Nephron progenitor cell (in vitro differentiated cells): ENCODE measurements at places on chromosomes 6 and 20.

DNA sequence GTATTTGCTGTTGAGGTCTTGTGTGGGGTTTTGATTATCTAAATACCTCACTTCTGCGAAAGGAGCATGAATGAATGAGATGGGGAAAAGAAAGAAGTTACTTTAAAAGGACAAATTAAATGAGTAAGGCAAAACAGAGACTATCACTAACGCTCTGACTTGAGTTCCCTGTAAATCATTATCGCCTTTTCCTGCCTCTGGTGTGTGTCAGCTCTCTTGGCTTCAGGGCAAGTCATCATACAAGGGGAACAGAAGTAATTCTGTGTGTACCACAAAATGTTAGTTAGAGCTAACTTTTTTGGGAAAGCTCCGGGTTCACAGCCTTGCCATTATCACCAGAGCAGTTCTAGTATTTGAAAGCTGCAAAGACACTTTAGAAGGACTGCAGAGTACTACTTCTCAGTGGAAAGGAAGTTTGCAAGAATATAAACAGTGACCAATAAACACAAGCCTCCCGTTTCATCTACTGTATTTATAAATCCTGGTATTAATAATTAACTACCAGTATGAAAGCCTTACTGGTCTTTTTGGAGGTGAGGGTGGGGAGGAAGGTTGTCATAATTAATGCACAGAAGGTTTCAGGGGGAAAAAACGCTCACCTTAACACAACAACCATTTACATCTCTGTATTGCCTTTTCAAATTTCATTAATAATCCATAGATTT, 1.2 kb downstream of the DZANK1 start:
- H3K27me3 ChIP-seq: peaks cover 7% of the 10 kb centered on the region
- H3K4me1 ChIP-seq: peaks cover 39% of the 10 kb centered on the region
- H3K36me3 ChIP-seq: no peaks in the 10 kb centered on the region
- no peak for DNase-seq

GRCh38 chr20:18496042-18496441, 983 bp downstream of the RBBP9 start:
- H3K4me1 ChIP-seq: peaks cover 18% of the 10 kb centered on the region
- H3K27ac ChIP-seq: no peak overlapping the region
- no peak for DNase-seq
- H3K27me3 ChIP-seq: peaks cover 4% of the 10 kb centered on the region
- H3K4me3 ChIP-seq: peak overlapping the region; percentile 97
- H3K36me3 ChIP-seq: peaks cover 21% of the 10 kb centered on the region

- DNase-seq: no peak
- H3K27ac ChIP-seq: no peak overlapping the region
- H3K27me3 ChIP-seq: no peaks in the 10 kb centered on the region
- no peak overlapping the region for H3K4me3 ChIP-seq
Observed at GRCh38 chr6:91185072-91185471, 598.2 kb upstream of the MAP3K7 start.

- DNase-seq: no peak
- H3K4me1 ChIP-seq: peaks cover 34% of the 10 kb centered on the region
- no peak overlapping the region for H3K27ac ChIP-seq
- H3K27me3 ChIP-seq: peaks cover 2% of the 10 kb centered on the region
Observed at GRCh38 chr6:166584155-166584554, 2.3 kb downstream of the RAMACL start.

GRCh38 chr20:53344891-53345290, 248.7 kb downstream of the ZNF217 start:
- H3K4me3 ChIP-seq: no peak overlapping the region
- H3K27me3 ChIP-seq: peaks cover 2% of the 10 kb centered on the region
- DNase-seq: no peak
- peak overlapping the region; percentile 73 for H3K27ac ChIP-seq
- peaks cover 7% of the 10 kb centered on the region for H3K4me1 ChIP-seq
- H3K36me3 ChIP-seq: peaks cover 39% of the 10 kb centered on the region

GRCh38 chr6:44859901-44860410, 468.2 kb upstream of the RUNX2 start:
- H3K27ac ChIP-seq: no peak overlapping the region
- no peak for DNase-seq
- H3K36me3 ChIP-seq: peaks cover 21% of the 10 kb centered on the region
- H3K4me1 ChIP-seq: peaks cover 6% of the 10 kb centered on the region
- no peak overlapping the region for H3K4me3 ChIP-seq

DNA sequence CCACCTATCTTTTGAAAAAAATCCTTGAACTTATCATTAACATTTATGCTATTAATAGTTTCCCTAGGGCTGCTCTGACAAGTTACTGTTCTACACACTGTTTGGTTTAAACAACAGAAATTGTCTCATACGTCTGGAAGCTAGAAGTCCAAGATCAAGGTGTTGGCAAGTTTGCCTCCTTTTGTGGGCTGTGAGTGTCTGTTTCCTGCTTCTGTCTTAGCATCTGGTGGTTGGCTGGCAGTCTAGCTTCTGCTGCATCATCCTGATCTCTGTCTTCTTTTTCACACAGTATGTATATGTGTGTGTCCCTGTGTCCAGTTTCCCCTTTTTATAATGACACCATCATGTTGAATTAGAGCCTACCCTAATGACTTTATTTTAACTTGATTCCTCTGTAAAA, 154.8 kb downstream of the RPS12 start:
- peaks cover 33% of the 10 kb centered on the region for H3K4me1 ChIP-seq
- H3K27me3 ChIP-seq: no peaks in the 10 kb centered on the region
- no peak for DNase-seq
- H3K27ac ChIP-seq: no peak overlapping the region
- H3K4me3 ChIP-seq: no peak overlapping the region

DNA sequence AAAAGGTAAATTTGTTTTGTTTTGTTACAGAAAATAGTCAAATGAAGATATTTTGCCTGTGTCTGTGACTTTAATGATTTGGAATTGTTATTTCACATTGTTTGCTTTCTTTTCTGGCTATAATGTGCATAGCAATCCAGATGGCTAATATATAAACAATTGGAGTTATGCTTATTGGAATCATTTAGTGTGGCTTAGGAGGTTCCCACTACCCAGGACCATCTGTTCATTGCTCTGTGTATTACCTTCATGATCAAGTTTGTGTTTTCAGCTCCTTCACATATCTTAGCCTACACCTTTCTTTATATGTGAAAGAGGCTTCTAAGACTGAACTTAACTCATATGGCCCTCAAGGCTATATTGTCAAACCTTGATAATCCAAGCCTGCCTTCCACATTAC, 232.9 kb downstream of the BCKDHB start:
- peaks cover 11% of the 10 kb centered on the region for H3K4me1 ChIP-seq
- no peak for DNase-seq
- no peaks in the 10 kb centered on the region for H3K36me3 ChIP-seq
- H3K4me3 ChIP-seq: no peak overlapping the region
- H3K27ac ChIP-seq: no peak overlapping the region

GRCh38 chr20:4507288-4507719, 214.4 kb upstream of the PRND start:
- peaks cover 6% of the 10 kb centered on the region for H3K4me1 ChIP-seq
- peaks cover 5% of the 10 kb centered on the region for H3K27me3 ChIP-seq
- no peak for DNase-seq
